ENCODE measurements at places on chromosomes 2 and 18.
A peak's percentile ranks its signal among the peaks of the same experiment; 100 is the strongest.

- DNase-seq, result no peak
Measured at GRCh38 chr2:179049546-179050311, at the start of gene CCDC141. Gene CCDC141 (minus strand): TSS chr2:179050137. CDS start chr2:179049941, 196 bp downstream.

- DNase-seq, result no peak
Measured at GRCh38 chr2:88857274-88857741, 165.8 kb downstream of the RPIA start.

DNA sequence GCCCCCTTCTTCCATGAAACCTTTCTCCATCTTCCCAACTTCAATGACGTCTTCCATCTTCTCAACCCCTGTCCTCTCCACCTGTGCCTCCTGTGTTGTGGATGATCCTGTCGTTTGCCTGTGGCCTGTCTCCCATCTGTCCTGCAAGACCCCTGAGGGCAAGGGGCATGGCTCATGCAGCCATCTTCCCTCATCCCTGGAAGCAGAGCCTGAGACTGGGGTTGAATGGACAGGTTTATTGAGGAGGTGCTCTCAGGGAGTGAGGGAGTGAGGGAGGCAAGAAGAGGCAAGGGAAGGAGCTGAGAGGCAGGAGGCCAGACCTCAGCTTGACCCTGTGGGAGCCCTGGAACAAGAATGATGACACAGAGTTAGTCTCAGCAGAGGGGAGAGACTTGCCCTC, 7.3 kb downstream of the SPATA3 start:
- no peak for DNase-seq

GRCh38 chr18:215448-216010, 52.3 kb downstream of the THOC1 start:
- DNase-seq, result no peak

GRCh38 chr2:200422071-200422470, 87.8 kb downstream of the KCTD18 start:
- DNase-seq, result no peak

DNA sequence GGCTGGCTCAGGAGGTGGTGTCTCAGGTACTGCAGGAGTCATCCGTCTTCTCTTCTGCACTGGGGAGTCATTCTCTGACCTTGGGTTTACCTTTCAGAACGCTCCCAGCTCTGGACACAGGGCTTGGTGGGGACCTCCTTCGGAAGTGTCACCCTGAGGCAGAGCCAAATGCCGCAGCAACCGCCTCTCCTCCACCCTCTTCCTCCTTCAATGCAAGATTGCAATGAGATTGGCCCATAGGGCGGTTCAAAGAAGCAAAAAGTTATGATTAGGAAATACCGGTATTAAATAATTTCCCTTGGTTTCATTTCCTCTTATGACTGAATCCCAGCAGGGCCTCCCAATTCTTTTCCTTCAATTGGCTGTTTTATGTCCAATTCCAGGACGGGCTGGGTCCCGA, 178.8 kb downstream of the ACKR3 start:
- peak; percentile 76 for DNase-seq

DNA sequence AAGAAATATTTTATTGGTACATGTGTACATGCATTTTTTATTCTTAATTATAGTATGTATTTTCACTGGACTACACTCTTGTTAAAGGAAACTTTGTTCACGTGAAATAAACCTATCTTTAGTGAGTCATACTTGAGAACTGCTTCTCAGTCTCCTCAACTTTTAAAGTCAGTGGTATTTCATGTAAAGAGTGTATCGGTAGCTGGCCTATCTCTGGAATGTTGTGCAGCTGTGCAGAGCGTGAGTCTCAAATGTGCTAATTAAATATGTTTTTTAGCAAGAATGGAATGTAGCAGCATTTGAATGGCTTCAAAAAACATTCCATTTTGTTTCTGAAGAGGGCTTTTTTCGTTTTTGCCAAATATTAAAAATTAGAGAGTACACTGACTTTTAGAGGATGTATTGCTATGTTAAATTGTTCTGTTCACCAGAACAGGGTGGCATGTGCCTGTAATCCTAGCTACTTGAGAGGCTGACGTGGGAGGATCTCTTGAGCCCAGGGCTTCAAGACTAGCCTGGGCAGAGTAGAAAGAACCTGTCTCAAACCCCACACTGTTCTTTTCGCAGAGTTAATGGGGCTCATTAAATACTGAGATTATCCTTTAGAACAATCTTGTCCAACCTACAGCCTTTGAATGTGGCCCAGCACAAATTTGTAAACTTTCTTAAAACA, 14.3 kb downstream of the SPTBN1 start:
- peak; percentile 50 for DNase-seq

DNA sequence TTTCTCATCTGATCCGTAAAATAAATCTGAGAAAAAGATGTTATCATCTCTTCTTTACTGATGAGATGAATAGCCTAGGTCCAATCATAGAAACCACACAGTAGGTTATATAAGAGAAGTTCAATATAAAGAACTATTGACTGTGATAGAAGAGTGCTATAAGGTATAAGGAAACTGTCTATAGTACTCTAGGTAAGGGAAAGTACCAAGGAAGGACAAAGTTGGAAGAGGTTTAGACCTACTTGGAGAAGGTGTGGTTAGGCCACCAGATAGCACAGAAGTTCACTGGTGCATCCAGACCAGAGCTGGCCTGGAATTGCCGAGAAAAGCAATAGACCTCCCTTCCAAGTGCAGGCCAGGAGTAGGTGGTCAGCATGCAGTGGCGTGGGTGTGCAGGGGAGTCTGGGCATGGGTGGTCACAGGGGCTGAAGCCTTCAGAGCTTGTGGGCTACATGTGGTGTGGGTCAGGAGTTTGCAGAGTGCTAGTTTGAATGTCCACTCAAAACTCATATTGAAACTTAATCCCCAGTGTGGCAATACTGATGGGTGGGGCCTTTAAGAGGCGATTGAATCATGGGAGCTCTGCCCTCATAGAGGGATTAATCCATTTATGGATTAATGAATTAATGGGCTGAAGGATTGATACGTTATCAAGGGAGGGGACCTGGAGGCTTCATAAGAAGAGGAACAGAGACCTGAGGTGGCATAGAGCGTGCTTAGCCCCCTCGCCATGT, 86.3 kb downstream of the ALPK2 start:
- DNase-seq, result peak; percentile 49

- DNase-seq, result no peak
Measured at GRCh38 chr2:36146765-36147164, 208.8 kb upstream of the CRIM1 start.

- no peak for DNase-seq
Measured at GRCh38 chr18:53266850-53267249, 926.9 kb downstream of the DCC start.

GRCh38 chr2:71790226-71791060, 337.1 kb downstream of the DYSF start:
- no peak for DNase-seq

GRCh38 chr18:56038171-56039030, 450.4 kb upstream of the TCF4 start:
- no peak for DNase-seq

- peak; percentile 98 for DNase-seq
Measured at GRCh38 chr2:46329803-46330775, 32.9 kb downstream of the EPAS1 start.

GRCh38 chr18:33583901-33584300, 5.9 kb downstream of the ASXL3 start:
- DNase-seq, result no peak

- DNase-seq, result peak; percentile 61
Measured at GRCh38 chr2:190088917-190089316, 26.4 kb upstream of the MSTN start.

GRCh38 chr2:36982467-36982866, 16.1 kb upstream of the STRN start:
- DNase-seq, result no peak

GRCh38 chr18:21997207-21998143, 171.9 kb upstream of the GATA6 start:
- DNase-seq, result peak; percentile 65

DNA sequence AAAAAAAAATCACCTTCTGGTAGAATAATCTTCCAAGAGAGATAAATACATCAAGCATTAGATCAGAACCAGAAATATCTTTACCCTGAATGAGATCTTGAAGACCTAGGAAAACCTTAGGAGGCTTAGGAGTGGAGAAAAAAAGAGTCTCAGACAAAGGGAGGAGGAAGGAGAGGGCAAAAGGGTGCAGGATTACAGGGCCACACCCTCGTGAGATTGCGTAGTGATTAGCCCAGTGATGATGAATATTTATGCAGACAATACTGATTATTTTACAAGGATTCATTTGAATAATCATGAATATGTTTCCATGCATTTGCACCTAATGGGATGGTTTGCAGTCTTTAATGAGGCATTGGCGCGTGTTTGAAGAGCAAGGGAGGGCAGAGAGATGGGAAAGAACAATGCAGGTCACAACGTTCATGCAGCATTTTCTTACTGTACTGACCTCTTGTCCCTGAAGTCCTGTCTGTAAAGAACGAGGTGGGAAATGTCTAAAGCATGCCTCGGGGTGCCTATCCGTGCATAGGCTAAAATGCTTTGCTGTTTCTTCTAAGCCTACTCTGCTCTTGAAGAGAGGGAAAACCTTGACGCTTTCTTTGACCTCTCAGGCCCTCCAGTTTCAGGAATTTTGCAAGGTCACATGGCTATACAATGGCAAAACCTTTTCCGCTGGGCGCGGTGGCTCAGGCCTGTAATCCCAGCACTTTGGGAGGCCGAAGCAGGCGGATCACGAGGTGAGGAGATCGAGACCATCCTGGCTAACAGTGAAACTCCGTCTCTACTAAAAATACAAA, 18.6 kb upstream of the ZNF532 start:
- no peak for DNase-seq

DNA sequence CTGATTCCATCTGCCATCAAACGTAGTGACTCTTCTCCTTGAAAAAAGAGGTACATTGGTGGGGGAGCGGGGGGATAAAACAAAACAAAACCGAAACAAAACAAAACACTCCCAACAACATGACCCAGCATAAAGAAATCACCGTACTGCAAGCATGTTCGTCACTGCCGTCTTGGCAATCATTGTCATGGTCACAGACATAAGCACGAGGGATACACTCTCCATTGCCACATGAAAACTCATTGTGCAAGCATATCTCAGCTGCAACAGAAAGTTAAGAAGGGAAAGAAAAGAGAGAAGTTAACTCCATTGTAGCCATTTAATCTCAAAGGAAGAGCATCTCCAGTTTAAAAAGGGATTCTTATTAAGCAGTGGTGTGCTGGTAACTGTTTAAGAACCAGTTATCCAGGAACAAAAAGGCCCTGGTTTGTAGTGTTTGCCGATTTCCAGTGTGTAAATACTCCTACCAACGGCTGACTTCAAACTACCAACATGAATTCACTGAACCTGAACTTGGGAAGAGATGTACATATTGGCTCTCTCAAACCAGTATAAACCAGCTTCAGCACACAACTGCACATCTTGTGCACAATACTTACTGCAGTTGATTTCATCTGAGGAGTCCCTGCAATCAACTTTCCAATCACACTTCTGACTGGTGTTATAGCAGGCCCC, 68.2 kb downstream of the LRP2 start:
- no peak for DNase-seq

DNA sequence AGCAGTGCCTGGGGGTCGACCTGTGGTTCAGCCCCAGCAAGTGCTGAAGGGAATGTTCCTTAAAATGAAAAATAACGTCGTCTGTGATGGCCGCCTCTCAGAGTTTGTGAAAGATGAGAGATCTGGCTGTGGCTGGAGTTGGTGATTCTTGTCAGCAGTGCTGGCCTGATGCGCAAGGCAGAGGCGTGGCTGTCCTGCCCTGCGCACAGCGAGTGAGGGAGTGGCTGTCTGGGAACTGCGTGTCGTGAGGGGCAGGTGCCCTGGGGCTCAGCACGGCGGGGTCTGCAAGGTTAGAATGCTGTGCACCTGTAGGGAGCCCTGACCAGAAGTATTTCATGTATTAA, 8.8 kb downstream of the NFATC1 start:
- no peak for DNase-seq

GRCh38 chr2:215104226-215104625, 34.2 kb downstream of the ABCA12 start:
- DNase-seq, result peak; percentile 53

- DNase-seq, result peak; percentile 92
Measured at GRCh38 chr18:51342815-51343214, 145.3 kb upstream of the MEX3C start.

DNA sequence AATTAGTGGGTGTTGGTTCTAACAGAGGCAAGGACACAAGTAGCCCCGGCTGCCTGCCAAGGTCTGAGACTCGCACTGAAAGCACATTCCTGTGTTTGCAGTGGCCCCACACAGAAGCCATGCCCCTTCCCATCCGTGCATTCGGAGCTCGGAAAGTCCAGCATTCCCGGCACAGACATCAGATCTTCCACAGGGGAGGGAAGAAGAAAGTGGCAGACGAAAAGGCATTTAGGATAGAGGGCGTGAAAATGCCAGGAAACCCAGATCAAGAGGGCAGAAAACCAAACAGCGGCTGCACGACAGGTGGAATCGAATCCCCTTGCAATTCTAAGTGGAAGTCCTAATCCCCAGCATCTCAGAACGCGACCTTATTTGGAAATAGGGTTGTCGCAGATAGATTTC, 105.5 kb upstream of the ASB18 start:
- no peak for DNase-seq
